Activated naive CD8-positive, alpha-beta T cell treated with anti-CD3 and anti-CD28 coated beads, Interleukin-2, amount 50 U/mL, for 16 hours (primary cell): ENCODE measurements at places on chromosomes 7 and 10.

GRCh38 chr10:14624600-14624999, 150.1 kb downstream of the FAM107B start:
- DNase-seq, result no peak

DNA sequence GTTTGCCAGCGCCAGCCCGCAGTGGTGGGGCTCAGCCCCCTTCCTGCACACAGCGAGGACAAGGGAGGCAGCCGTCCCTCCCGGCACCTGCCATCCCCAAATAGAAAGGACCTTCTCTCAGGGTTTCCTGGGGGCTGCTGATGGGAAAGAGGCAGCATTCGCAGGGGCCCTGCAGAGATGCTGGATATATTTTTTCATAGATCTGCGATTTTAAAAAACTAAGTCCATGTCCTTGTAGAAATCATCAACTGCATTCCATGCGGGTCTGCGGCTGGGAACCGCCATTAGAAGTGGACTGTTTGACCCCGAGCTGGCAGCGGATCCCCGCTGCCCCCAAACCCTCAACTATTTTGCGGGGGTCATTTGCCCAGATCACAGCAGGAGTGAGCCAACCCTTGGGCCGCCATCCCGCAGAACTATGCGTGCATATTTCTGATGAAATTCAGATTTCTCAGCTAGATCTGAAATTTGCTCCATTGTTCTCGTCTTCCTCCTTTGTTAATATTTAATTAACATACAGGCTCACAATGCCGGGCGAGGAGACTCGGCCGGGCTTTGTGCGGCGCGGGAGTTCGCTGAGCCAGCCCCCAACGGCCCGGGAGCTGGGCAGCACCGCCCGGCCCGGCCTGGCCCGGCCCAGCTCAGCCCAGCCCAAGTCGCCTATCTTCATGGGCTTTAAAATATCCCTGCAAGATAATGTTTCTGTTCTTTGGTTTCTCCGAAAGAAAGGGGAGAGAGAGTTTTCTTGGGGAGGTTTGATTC, 2.0 kb downstream of the EN2 start:
- DNase-seq, result no peak

GRCh38 chr10:69486922-69487730, 35.9 kb downstream of the TSPAN15 start:
- DNase-seq, result no peak

DNA sequence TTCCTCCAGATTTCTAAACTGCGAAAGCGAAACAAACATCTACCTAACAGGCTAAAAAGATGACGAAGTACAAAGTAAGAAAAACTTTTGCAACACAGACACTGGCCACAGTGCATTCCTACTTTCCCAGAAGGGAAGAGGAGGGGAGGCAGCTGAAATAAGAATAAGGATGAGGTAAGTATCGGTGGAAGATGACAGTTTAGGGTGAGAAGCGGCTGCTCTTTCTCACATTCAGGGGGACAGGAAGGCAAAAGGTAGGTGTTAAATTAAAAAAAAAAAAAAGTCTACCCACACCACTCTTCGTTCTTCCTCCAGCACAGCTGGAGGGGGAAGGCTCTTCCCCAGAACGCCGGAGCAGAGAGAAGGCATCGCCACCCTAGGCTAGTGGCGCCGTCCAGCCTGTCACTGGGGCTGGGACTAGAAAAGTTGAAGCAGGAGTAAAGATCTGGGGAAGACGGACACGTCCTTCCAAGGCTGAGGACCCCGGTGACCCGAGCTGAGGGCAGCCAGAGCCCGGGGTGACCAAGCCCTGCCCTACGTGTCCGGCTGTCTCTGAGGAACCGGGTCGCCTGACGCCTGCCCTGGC, 846 bp downstream of the DNAJC1 start:
- no peak for DNase-seq

- peak; percentile 29 for DNase-seq
These were observed 15.3 kb downstream of the KCNH2 start for GRCh38 chr7:150962553-150963399.

GRCh38 chr7:142584765-142585164, 164.5 kb upstream of the PRSS1 start:
- DNase-seq, result no peak

- no peak for DNase-seq
These were observed 19.0 kb upstream of the MGMT start for GRCh38 chr10:129448086-129448485.

DNA sequence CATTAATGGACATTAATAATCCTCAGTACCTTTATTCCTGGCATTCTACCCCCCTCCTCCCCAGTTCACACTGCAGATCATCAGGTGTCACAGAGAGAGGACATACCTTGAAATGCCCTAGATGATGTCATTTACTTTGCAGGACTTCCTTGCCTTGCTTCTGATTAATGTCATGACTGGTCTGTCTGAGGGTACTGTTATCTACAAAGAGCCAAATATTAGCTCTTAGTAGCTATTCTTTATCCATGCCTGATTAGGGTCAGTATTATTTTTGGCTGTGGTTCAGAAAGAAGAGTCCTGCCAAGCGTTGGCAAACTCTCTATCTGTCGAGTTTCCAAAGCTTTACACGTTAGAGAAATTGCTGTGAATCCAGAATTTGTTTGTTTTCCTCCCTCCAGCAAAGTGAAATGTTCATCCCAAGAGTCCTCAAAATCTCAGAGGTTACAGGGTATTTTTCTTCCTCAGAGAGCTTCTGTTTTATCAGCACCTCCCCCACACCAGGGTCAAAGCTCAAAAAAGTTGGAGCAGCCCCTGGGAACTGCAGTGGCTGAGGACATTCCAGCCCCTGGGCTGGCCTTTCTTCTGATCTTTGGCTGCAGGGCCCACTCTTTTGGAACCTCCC, 12.6 kb downstream of the SCD start:
- DNase-seq, result no peak

DNA sequence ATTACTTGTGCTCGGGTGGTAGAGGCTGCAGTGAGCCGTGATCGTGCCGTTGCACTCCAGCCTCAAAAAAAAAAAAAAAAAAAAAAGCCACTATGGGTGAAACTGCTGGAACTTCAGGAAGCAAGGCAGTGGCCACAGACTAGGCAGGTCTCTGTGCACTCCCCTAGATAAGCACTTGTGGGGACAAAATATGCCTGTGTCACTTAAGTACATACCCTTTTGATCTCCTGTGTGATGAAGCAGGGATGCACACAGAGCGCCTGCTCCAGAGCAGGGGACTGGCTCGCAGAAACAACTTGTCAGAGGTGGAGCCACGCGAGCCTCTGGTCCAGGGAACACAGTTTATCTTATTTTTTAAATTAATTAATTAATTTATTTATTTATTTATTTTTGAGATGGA, 42.9 kb upstream of the PSAP start:
- no peak for DNase-seq

GRCh38 chr7:130732980-130733930, 752 bp downstream of the KLF14 start:
- no peak for DNase-seq

DNA sequence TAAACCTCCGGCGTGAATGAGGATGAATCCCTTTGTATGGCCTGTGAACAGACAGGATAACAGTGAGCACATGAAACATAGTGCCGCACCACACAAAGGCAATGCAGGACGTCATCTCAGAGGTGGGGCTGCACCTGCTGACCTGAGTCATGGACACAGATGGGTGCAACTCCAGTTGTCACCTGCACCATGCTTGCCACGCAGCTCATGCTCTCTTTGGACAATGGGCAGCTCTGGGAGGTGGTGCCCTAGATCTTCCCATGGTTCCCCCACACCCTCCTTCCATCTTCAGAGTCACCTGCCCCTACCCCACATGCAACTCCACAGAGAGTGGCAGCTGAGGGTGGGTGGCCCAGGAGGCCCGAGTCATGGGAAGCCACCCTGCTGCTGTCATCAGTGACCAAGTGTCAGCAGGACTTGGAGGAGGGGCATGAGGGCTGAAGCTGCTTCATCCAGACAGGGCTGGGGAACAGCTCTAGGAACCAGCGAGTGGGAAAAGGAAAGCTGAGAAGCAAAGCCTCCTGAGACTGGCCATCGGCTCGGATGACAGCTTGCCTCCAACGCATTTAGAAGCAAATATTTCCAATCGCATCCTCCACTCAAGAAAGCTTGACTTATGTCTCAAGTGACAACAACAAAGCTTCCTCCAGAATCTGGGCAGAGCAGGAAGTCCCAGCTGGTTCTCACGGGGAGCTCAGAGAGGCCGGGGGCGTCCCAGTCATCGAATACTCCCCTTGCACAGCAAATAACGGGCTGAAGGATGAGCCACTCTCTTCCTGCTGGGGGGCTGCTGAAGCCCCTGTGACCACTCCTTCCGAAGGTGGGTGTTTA, 27.1 kb downstream of the VIPR2 start:
- no peak for DNase-seq

DNA sequence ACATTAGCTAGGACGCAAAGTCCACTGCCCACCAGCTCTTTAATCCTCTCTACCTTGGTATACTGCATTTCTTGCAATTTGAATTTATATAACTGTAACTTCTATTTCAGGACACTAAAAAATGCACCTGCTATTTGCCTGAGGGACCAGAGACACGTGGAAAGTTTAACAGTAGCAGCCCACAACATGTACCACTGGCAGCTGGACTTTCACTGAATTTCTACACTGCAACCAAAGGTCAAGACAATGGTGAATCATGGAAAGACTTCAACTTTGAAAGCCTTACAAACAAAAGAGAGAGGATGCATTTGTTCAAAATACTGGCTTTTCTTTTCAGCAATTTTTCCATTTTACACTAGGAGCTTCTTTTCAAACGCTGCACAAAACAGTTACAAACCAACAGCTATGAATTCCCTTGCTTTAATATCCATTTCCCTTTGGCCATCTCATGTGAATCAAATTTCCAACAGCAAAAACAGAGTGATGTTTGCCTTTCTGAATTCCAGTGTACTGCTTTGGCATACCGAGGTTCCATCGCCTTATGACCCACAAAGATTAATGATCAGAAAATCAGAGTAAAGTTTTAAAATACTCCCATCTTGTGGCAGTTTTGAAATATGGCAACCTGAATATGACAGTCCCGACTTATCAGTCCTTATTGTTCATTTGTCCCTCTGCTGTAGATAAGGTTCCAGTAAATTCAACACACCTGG, 29.9 kb upstream of the HNRNPH3 start:
- DNase-seq, result no peak

DNA sequence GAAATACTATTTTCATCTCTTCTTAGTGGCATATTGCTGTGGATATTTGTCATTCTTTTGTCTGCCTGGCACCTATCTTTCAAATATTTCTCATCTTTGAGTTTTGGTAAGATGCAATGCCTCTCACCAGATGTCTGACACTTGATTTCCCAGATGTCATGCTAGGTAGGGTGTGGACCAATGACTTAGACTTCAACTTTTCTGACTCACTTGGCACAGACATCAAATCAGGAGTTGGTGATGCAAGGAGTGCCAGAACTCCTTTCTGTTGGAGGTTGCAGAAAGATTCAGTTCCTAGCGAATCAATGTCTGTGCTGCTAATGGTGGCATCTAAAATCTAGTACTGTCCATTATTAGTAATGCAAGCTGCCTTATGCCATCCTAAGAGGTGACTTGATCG, 216.9 kb upstream of the FERD3L start:
- no peak for DNase-seq

- no peak for DNase-seq
These were observed at the start of gene RBP4 for GRCh38 chr10:93601146-93601773. Gene RBP4, minus strand, starts transcription at chr10:93601235. Its CDS starts 207 bp downstream, at chr10:93601028.

GRCh38 chr10:60488111-60488669, 98.5 kb upstream of the ANK3 start:
- no peak for DNase-seq

- no peak for DNase-seq
These were observed 14.2 kb upstream of the SVIL start for GRCh38 chr10:29648983-29649268.

GRCh38 chr7:29135846-29136245, 10.5 kb downstream of the CPVL start:
- DNase-seq, result no peak

DNA sequence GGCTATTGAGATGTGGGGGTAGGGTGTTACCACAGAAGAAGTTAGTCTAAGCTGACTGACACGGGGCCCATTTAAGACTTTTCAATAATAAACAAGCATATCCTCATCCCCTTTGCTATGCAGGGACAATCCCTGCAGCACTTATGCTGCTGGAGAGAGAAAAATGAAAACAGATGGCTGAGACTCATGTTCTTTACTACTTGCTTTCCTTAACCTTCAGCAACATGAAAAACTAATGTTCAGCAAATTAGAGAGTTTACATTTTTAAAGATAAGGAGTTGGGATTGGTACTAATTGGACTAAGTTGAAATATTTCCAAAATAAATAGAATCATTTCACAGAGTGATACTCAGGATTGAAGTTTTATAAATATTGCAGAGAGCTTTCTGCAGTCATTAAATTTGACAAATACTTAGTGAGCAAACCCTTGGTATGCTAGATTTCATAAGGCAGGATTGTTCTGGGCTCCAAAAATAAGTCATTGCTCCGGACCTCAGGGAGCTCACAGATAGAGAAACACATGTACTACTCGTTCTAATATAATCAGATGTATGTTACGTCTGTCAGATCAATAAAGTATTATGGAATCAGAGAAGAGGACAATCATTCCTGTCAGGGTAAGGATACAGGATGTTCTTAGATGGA, 147.1 kb upstream of the LRRN3 start:
- DNase-seq, result no peak

DNA sequence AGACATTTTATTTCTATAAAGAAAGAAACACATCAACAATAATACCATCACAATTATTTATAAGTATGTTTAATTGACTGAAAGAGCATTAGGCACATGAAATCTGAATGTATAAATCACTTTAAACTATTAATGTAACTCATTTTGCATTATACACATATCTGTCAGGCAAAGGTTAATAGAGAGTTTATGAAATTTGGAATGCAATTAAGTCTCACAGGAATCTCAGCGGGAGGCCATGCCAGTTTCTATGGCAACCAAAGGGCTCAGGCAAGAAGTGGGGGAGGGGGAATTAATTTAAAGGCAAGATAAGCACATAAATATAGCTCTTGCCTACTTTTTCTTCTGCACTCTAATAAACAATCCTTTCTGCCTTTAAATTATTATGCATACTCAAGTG, 152.6 kb downstream of the SLC16A9 start:
- DNase-seq, result no peak

DNA sequence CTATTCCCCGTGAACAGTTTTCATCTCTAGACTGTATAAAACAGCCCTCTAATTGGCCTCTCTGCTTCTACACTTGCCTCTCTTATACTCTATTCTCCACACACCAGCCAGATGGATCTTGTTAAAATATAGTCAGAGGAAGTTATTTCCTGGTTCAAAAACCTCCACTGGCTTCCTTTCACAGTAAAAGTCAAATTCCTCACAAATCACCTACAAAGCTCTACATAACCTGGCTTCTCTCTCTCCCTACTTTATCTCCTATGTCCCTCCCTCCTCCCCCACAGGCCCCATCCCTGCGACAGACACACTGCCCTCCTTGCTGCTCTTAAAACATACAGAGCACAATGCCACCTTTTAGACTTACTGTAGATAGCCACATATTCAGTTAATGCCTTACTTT, 60.1 kb downstream of the TPK1 start:
- DNase-seq, result no peak
